ENCODE measurements at places on chromosomes 13 and 19.
A peak's percentile ranks its signal among the peaks of the same experiment; 100 is the strongest.

- DNase-seq: no peak
Observed at GRCh38 chr19:3604987-3605343, 1.7 kb downstream of the TBXA2R start.

DNA sequence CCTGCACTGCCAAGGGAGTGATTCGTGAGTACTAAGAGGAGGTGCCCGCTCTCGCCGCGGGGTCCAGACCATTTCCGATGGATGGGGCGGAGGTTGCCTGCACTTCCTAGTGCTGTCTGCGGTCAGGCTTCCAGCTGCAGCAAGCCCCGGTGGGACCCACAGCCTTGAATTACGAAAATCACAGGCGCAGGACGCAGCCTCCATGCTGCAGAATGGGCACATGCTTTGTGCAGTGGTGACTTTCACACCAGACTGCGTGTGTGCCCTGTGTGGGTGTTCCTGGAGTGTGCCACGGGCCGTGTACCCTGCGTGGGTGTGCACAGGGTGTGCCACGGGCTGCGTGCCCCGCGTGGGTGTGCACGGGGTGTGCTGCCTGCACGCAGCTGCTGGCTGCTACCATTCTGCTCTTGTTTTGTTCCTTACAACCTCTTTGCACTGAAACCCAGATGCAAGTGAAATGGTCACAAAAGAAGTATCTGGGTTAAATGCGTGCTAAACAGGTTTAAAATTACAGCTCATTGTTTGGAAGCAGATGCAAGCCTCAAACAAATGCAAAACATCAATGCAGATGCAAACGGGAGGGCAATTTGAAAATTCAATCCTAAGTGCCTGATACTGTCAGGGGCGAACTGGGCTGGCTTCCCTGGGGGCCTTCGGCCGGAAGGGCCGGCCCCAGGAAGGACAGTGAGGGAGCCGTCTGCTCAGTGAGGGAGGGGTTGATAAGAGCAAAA lies 221.2 kb upstream of the SOX1 start:
- no peak for DNase-seq

- DNase-seq: peak; percentile 22
Observed at GRCh38 chr19:47228168-47228936, 2.6 kb downstream of the BBC3 start.

GRCh38 chr19:51325161-51325976 lies 13.9 kb downstream of the IGLON5 start:
- no peak for DNase-seq

DNA sequence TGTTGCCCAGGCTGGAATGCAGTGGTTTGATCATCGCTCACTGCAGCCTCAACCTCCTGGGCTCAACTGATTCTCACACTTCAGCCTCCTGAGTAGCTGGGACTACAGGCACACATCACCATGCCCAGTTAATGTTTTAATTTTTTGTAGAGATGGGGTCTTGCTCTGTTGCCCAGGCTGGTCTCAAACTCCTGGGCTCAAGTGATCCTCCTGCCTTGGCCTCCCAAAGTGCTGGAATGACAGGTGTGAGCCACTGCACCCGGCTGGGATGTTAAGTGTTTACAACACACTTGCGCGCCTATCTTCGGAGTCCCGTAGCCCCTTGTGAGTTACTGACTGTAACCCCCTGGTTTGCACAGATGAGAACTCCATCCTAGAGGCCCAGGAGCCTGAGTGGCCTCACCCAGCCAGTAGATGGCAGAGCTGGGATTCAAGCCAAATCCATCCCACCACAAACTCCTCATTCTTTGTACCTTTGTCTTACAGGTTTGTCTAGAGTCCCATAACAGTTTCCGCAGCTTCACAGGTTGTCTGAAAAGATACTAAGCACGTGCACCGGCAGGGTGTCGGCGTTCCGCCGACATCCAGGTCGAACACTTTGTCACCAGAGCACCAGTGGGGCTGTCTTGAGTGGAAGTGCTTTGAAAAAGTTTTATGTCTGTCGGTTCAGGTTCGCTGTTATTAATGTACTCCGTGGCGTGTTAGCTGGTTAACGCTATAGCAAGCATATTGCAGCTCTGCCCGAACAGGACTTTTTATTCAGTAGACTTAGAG lies 14.7 kb downstream of the MAG start:
- DNase-seq: no peak

DNA sequence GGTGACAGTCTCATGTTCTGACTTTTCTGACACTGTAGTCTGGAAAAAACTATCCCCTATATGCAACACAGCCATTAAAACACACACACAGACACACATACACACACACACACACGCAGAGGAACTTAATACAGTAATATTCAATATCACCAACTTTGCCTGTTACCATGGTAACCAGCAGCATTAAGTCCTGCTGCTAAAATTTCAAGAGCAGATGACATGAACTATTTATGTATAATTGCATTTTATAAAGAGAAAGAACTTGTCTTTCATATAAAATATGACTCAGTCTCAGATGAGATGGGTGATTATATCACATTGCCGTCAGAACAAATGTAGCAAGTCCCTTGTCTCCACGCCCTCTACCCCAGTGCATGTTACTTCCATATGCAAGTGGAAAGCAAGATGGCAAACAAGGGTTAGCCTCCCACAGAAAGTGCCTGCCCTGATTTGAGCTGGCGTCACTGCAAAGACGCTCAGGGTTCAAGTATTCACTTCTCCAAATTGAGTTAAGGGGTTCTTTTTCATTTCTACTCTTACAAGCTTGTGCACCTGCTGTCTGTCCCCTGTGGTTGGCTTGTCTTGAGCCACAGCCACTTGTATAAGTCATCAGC lies 576.8 kb downstream of the UQCRFS1 start:
- no peak for DNase-seq

GRCh38 chr19:35279985-35280821 lies 2.1 kb upstream of the HAMP start:
- no peak for DNase-seq

DNA sequence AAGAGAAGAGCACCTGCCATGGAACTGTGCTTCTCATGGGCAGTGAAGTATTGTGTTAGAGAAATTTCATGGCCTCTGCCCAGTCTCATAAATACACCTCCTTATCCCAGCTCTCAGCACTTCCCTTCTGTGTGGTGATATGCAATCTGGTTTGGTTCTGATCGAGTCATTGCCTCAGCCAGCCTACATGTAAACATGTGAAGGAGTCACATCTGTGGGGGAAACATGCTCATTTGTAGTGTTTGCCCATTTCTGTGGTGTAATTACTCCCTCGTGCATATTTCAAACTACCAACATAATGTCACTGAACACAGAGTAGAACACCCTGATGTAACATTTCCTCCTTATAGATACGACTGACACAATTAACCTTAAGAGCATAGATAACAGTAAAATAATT lies 183.0 kb downstream of the DCT start:
- no peak for DNase-seq

GRCh38 chr13:48873587-48873986 lies 102.1 kb upstream of the FNDC3A start:
- peak; percentile 15 for DNase-seq

GRCh38 chr13:51659276-51660127 lies 75.2 kb downstream of the WDFY2 start:
- DNase-seq: peak; percentile 74

All from fibroblast of the aortic adventitia (primary cell).